ENCODE measurements at places on chromosomes 12 and 14.

GRCh38 chr14:95961481-95961880 lies 77.7 kb upstream of the C14orf132 start:
- DNase-seq, result no peak

- DNase-seq, result no peak
Measured at GRCh38 chr12:29707846-29708245, 75.9 kb downstream of the TMTC1 start.

DNA sequence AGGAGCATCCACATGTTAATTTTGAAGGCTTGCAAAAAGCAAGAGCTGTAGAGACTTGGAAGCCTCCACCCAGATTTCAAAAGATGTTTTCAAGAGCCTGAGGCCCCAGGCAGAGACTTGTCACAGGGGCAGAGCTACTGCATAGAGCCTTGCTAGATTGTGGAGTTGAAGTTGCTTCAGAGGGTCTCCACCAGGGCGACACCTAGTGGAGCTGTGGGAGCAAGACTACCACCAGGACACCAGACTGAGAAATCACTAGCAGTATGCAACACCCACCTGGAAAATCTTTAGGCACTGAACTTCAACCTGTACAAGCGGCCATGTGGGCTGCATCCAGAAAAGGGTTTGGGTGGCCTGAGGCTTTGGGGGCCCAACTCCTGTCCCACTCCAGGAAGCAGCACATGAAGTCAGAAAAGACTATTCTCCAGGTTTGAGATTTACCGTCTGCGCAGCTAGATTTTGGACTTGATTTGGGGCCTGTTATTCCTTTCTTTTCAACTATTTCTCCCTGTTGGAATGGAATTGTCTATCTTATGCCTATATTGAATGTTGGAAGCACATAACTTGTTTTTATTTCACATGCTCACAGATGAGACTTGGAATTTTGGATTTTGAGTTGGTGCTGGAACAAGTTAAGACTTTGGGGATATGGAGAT lies 508.6 kb downstream of the FLRT2 start:
- no peak for DNase-seq

- DNase-seq, result no peak
Measured at GRCh38 chr14:62322216-62322615, 560.0 kb downstream of the SNAPC1 start.

- DNase-seq, result no peak
Measured at GRCh38 chr14:101736585-101736984, 24.9 kb upstream of the PPP2R5C start.

DNA sequence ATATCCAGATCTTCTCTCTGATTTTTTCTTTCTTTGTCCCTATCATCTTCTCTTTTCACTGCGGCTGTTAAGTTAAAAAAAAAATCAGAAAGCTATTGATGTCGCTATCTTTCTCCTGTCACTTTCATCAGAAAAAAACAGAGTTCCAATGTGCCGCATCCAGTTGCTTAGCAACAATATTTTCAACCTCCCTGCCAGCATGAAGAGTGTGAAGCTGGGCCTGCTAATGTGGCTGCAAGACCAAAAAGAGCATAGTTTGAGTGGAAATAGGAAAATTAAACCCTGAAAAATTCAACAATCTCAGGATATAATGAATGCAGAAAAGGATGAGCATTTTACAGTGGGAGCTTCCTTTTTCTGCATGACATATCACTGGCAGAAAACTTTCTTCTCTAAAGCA lies 1025.4 kb upstream of the LRFN5 start:
- DNase-seq, result no peak

- DNase-seq, result no peak
Measured at GRCh38 chr12:126384026-126384564, 1318.9 kb downstream of the AACS start.

DNA sequence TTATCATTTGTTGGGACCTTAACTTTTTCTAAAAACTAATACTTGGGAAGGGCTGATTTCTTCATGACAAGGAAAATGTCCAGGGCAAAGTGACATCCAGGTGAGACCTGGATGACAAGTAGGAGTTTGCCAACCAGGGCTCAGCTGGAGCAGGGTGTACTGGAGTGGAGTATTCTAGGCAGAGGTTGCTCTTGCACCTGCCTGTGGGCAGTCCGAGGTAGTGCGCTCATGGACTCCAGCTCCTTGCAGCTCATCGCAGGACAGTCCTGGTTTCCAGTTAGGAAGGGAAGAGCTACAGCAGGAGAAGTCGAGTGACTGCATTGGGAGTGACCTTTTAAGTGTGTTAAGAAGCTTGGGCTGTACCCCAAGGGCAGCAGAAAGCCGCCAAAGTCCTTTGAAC lies 175.9 kb downstream of the PELI2 start:
- no peak for DNase-seq

- no peak for DNase-seq
Measured at GRCh38 chr12:64385468-64385867, 5.1 kb downstream of the C12orf56 start.

GRCh38 chr14:105507247-105507646 lies 16.2 kb downstream of the TEDC1 start:
- DNase-seq, result no peak

DNA sequence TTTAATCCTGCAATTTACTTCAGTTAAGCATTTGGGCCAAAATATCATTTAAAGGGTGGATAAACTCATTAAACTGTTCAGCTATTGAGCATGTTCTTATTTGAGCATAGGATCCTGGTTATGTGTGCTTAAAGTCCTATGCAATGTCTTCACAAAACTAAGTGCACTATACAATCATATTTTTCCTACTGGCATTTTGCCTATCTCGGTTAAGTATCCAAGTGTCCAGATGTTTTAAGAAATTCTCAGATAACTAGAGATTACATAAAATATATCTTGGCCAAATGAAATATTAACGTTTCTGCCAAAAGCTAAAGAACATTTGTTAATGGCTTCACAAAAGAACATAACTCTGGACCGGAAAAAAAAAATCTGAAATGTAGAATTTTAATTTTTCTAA lies 250.8 kb upstream of the LRFN5 start:
- no peak for DNase-seq

DNA sequence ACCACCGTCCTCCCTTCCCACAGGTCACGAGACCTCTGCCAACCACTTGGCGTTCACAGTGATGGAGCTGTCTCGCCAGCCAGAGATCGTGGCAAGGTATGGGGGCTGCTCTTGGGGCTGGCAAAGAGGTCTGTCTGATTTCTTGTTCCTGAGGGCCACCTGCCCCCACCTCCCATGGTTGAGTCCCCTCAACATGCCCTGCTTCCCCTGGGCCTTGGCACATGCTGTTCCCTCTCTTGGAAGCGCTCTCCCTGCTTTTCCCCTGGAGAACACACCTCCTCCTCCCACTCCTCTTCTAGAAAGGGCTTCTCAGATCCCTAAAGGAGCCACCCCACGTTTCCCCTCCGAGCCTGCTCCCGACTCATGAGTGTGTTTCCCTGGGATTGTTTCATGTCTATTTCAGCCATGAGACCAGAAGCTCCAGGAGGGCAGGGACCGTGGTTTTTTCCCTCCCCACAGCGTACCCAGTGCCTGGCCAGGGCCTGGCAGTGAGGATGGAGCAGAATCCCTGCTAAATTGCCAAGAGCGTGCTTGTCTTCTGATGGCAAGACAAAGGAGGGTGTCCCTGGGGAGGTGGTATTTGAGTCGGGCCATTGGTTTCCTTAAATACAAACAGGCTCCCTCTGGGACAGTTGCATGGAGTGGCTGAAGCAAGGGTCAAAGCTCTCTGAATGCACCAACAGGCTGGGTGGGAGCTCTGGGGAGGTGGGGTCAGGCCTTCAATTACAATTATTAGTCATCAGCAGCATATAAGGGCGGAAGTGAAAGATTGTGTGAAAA lies 34.1 kb downstream of the CYP46A1 start:
- DNase-seq, result no peak

Data from activated T-helper 1 cell treated with Interleukin-2 at 50 U/mL for 16 hours (primary cell).